ENCODE measurements at places on chromosomes 3 and 15.

GRCh38 chr15:42482701-42483100 is 8.2 kb downstream of the ZNF106 start:
- no peak for DNase-seq

DNA sequence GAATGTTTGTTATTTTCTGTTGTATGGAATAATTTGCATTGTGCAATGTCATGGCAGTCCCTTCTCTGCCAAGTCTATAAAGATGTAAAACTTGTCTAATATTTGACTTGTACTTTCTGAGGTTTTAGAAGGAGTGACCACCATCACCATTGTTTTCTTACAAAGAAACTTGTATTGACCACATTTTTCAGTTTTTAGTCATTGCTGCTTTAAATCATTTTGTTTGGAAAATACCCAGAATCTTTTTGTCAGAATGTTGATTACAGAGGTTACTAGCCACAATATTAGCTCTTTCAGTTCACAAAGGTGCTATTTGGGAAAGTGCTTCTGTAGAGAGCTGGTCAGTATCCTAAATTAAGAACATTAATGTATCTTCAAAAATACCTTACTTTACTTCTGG is 532.4 kb upstream of the GBE1 start:
- no peak for DNase-seq

DNA sequence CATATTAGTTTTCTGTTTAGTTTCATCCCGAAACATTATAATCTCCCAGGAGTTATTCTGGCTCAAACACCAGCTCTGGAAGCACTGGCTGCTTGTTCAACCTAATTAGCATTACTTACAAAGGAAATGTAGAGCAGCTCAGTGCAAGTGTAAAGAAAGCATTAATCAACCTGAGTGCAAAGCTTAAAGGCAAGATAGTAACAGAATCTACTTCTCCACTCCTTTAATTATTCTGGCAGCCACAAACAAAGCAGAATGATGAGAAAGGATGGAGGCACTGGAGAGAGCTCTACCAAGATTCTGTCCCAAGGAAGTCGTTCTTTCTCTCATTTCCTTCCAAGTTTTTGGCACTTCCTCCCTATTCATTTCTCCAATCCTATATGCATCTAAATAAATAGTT is 1384.0 kb downstream of the ZPLD1 start:
- no peak for DNase-seq

DNA sequence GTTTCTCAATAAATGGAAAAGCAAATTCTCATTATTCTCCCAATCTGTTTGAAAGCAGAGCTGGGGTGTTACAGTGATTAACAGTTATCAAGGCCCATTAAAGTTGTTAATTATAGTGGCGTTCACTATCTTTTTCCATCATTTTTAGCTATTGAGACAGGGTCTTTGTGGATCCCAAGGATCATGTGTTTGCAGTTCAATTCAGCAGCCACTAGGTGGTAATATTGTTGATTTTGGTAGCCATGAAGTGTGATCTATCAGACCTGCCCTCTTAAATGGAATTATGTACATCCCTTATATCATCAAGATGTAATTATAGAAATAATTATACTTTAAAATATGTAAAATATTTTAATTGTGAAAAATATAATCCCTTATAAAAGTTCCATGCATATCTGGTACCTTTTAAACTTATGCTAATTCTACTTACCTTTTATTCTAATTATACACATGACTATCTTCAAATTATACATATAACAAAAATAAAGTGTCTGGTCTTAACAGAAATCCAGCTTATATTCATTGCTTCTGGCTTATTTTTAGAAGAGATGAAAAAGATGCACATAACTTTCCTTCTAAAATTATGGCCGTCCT is 126.4 kb downstream of the GREM1 start:
- no peak for DNase-seq

- no peak for DNase-seq
Observed at GRCh38 chr15:34850121-34850520, 54.8 kb upstream of the ACTC1 start.

DNA sequence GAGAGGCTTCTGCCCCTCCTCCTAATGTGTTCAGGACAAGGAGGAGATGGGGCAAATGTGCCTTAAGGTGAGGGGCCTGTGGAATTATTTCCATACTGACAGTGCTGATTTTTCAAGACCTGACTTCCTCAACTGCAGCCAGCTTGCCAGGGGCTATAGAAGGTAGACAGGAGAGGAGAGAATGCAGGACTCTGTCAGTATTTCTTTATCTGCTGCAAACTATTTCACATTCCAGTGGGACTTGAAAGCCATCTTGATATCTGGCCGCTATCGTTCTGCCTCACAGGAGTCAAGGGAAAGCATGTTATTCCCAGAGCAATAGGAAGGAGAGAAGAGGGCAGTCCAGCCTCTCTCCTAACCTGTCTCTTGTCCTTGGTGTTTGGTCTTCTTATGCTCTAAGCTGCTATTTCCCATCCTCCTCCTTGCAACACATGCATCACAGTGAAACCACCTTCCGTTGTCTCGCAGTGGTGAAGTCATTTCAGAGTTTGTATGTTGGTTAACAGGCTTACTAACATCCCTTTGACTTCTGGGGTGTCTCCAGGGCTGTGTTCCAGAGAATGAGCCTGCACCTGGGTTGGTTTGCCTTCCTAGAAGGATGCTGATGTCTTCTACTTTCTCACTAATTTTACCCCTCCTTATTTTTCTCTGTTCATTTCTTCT is 95.1 kb upstream of the MRPS22 start:
- DNase-seq, result no peak

- no peak for DNase-seq
Observed at GRCh38 chr3:147360646-147361453, 45.5 kb downstream of the ZIC4 start.

GRCh38 chr15:34733621-34734020 is 21.2 kb downstream of the GJD2 start:
- no peak for DNase-seq

DNA sequence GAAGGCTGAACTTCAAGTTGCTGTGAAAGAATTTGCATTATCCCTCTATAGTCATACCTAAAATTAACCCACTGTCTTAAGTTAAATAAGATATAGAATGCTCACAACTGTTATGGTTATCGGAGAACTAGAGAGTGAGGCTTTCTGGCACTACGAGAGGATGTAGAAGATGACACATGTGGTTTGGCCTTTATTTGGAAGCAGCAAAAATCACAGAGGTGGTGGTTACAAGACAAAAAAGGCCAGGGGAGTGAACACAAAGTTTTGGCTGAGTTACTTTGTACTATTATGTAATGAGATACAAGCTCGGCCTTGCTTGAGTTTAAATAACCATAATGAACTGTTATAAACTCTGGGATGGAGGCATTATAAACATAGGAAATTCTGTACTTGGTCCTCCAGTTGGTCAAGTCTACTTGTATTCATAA is 78.3 kb upstream of the ICE2 start:
- no peak for DNase-seq

Measured in HL-60 (cell line).